ENCODE measurements at places on chromosomes 2 and 18.

DNA sequence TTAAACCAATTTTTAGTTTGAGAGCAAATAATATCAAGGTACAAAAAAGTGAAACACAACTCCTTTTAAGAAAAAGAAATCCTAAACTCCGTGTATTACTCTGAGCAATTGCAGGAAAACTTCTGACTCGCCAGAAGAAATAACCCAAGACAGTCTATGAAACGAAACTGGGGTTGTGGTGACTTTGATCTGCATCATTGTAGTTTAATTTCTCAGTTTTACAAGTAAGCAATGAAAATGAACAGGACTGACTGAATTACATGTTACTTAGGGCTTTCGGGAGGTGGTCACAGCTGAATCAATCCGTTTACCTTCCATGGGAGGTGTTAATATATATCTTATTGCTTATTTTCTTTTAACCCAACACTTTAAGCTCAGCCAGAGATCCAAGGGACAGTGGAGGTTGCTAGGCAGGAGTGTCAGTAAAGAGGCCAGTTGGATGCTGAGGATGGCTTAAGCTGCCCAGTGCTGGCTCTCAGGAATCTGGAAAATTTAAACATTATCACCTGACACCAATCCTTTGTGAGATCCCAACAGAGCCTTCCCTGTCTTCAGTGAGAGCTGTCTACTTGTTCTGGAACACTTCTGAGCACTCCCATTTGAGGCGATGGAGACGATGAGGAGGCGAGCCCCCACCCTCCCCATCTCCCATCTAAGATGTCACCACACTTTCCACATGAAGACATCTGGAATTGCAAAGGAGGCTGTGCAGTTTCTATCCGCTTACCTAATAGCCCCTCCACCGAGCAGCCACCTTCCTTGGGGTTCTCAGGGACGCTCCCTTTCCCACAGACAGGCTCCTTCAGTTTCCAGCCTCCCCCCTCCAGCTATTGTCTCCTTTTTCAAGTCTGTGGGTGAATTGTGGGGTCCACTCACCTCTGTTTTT, 3.6 kb upstream of the RAB31 start:
- peak; percentile 50 for DNase-seq

GRCh38 chr2:9601397-9601796, 29.4 kb downstream of the YWHAQ start:
- DNase-seq = no peak

GRCh38 chr2:137155356-137156104, 390.2 kb downstream of the THSD7B start:
- DNase-seq = no peak

- DNase-seq = no peak
Measured at GRCh38 chr18:2898186-2898640, 51.4 kb downstream of the EMILIN2 start.

GRCh38 chr2:85924522-85924921, 35.7 kb upstream of the ST3GAL5 start:
- peak; percentile 36 for DNase-seq

- no peak for DNase-seq
Measured at GRCh38 chr18:29157057-29157780, 980.3 kb upstream of the CDH2 start.

DNA sequence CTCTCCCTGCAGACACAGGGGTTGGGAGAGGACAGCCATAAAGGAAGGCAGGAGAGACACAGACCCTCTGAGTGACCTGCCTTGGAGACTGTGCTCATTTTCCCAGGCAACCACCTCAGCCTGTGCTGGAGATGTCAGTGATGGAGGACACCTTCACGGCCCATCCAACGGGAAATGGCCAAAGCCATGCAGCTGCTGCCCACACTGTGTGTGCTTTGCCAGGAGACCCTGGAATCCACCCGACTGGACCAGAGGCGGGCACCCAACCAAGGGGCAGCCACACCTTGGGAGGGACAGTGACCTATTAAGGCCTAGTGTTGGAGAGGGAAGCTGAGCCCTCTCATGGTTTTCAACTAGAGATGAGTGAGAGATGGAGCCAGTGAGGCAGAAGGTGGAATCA, 192.5 kb downstream of the SMAD2 start:
- no peak for DNase-seq

- DNase-seq = no peak
Measured at GRCh38 chr2:24853996-24854395, 60.8 kb downstream of the CENPO start.

GRCh38 chr2:153091344-153091743, 372.9 kb downstream of the ARL6IP6 start:
- no peak for DNase-seq

DNA sequence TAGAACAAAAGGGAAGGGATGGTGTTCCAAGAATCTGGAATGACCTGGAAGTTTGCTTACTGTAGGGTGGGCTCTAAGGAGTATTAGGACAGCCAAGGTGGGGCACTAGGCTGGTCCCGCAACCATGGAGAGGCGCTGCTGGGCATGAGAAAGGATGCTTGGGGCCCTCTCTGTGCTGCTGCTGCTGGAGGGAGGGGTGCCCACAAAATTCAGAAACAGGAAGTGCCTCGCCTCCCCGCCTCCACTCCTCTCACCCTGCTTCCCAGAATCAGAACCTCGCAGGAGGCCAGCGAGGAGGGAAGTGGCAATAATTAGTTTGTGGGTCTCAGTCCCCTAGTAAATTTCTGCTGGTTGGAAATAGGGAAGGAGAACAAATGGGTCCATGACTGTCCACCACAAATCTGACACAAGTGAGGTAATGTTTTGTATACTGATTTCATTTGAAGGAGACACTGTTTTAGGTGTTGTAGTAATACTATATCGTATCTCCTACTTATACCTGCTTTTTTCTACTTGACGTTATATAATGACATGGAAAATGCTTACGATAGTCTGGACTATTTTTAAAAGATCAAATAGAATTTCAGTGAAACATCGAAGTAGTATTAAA, 7.9 kb upstream of the PDCL3 start:
- no peak for DNase-seq
